RPMI7951 (cell line): ENCODE measurements at places on chromosomes 1 and 21. TPM values are rescaled to one million over a fixed set of nuclear protein-coding genes. Genes with fewer than 3 reads are reported as not detected.

LCE1A gene
- total RNA-seq, result not detected in 2 replicates

GRCh38 chr1:62391369-62391971 is 45.4 kb upstream of the USP1 start:
- no peak for DNase-seq

ADAM30 gene
- total RNA-seq, result not detected in 2 replicates

DNA sequence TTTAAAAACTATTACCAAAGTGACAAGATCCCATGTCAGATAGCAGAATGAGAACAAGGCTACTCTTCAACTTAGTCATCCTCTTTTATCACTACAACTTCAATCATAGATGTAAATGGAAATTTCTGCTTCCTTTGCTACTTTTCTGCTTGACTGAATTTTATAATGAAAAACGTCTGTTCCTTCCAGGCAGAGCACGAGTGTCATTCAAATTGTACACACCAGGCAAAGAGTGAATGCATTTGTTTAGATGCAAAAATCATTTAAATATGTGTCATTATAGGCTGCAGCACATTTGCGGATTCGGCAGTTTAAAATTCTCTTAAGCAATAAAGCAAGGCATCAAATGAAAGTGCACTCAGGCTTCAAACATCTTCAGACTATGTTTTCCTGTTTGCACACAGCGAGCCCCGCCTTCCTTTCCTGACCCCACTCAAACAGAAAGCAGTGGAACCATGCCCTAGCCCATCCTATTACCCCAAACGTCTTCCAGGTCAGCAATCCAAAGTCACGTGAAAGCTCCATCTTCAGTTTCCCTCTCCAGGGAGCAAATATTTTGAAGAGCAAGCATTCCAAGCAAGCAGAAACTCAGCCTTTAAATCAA is 99.6 kb downstream of the APP start:
- peak; percentile 69 for DNase-seq

GRCh38 chr1:56304975-56305374 is 274.4 kb downstream of the PLPP3 start:
- DNase-seq, result peak; percentile 28
